ENCODE measurements at places on chromosomes 3 and 15.

DNA sequence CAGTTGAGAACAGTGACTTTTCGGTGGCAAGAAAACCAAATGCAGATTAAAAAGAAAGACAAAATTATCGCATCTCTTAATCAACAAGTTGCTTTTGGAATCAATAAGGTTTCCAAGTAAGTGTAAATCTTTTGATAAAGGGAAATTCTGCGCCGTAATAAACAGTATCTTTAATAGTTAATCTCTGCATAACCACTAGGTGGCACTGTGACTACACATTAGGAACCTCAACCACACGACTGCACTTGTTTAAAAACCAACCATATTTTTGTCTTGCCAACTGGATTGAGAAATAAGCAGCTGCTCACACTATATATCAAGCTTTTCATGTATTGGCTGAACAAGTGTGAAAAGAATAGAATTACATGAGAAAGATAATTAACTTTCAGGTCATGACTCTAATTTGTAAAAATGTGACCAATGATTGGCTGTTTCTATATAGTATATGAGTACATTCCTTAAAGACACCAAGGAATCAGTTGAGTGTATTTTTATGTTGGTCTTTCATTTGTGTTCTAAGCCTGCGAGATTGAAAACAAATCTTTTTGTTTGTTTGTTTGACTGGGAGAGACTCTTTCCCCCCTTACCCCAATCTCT is 72.7 kb downstream of the DZIP3 start:
- DNase-seq, result peak; percentile 83

DNA sequence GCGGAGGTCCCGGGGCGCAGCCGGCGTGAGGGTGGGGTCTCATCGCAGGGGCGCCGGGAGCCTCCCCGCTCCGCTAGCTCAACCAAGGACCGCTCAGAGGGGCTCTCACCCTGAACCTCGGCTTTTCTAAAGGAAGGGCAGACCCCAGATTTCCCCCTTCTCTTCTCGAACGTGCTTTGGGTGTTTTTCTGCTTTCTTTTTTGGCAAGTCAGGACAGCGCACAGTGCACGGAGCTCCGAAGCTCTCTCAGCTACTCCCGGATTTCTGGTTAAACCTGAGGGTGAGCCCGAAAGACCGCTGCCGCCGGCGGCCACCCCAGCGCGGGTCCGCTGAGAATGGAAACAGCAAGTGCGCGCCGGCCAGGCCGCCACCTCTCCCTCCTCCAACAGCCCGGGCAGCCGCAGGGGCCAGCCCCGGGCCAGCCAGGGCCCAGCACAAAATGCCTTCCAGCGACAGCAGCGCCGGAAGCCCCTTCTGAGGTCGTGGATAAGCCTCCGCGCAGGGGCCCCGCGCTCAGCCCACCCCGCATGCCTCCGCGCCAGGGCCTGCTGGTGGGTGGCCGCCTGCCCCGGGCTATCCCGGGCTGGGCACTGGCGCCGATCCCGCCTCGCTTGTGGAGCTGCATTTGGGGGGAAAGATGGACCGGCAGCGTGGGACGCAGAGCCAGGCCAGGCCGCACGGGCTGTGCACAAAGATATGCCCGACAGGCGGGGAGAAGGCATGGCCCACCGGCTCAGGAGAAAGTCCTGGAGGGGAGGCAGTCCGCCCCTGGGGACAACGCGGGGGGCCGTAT is 8.2 kb upstream of the OCA2 start:
- DNase-seq, result no peak

DNA sequence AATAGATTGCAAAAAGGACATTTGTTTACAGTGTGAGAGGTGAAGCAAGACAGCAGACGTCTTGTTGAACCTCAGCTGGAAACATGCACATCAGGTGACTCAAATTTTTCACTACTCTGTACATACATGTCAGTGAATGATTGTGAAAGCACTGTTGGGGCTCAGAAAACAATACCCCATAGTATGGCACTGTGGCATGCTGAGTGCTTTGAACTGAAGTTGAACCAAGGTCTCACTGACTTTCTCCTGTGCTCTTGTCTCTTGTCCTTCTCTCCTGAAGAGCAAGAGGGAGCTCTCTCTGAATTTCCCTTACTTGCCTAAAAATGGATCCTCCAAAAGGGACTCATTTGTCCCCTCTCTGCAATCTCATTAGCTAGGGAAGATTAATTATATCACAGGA is 24.5 kb upstream of the NEDD4 start:
- no peak for DNase-seq

GRCh38 chr3:178406206-178406605 is 130.0 kb upstream of the KCNMB2 start:
- DNase-seq, result no peak

GRCh38 chr3:188860147-188860546 is 311.6 kb upstream of the TPRG1 start:
- DNase-seq, result no peak

DNA sequence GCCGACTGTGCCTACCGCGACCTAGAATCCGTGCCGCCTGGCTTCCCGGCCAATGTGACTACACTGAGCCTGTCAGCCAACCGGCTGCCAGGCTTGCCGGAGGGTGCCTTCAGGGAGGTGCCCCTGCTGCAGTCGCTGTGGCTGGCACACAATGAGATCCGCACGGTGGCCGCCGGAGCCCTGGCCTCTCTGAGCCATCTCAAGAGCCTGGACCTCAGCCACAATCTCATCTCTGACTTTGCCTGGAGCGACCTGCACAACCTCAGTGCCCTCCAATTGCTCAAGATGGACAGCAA is 1.4 kb downstream of the ISLR start:
- DNase-seq, result no peak

- DNase-seq, result peak; percentile 65
Measured at GRCh38 chr3:192371870-192372400, 355.4 kb downstream of the FGF12 start.

DNA sequence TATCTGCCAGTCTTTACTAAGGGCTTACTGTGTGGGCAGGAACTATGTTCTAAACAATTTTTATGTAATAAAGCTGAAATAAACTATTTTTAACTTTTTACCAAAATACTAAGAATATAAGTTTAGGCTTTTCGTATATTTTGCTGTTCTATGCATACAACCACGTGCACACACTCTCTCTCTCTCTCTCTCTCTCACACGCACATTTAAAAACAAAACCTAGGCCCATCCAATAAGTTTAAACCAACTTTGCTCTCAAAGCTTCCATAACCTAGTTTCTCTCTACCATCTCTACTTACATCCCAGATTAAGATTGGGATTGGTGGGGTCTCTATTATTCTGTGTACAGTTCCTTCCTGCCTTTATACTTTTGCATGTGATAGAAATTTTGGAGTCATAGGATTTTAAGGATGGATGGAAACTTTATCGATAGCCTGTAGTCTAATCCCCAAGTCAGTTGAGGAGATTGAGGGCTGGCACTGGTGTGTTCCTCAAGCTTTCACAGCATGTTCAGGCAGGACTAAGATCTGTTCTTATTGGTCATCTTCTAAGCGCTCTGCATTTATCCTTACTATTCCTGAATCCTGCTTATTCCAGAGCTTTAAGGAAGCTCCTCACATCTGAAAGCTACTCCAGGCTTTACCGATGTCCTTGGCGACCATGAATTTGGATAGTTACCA is 1.8 kb downstream of the GPR171 start:
- DNase-seq, result no peak

DNA sequence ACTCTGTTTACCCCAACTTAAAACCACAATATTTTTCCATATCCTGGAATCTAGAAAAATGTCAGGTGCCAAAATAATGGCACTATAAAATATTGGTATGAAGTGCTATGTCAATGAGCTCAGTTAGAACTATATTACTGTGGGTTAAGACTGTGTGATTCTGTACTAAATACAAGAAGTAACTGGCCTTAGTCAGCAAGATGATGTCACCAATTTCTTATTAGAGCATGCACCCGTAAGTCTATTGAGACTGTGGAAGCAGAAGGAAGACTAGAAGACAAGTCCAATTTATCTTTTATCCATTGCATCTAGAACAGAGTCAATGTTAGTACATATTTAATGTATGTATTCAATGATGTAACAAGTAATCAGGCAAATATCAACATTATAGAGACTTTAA is 25.0 kb downstream of the LRRC58 start:
- no peak for DNase-seq

GRCh38 chr15:37289109-37289765 is 188.9 kb upstream of the MEIS2 start:
- DNase-seq, result peak; percentile 1

GRCh38 chr15:71352125-71352524 is 236.9 kb downstream of the THSD4 start:
- DNase-seq, result no peak

- DNase-seq, result no peak
Measured at GRCh38 chr3:40054568-40055222, 245.3 kb downstream of the MYRIP start.

GRCh38 chr3:170689893-170690660 is 104.2 kb upstream of the SLC7A14 start:
- DNase-seq, result peak; percentile 54

DNA sequence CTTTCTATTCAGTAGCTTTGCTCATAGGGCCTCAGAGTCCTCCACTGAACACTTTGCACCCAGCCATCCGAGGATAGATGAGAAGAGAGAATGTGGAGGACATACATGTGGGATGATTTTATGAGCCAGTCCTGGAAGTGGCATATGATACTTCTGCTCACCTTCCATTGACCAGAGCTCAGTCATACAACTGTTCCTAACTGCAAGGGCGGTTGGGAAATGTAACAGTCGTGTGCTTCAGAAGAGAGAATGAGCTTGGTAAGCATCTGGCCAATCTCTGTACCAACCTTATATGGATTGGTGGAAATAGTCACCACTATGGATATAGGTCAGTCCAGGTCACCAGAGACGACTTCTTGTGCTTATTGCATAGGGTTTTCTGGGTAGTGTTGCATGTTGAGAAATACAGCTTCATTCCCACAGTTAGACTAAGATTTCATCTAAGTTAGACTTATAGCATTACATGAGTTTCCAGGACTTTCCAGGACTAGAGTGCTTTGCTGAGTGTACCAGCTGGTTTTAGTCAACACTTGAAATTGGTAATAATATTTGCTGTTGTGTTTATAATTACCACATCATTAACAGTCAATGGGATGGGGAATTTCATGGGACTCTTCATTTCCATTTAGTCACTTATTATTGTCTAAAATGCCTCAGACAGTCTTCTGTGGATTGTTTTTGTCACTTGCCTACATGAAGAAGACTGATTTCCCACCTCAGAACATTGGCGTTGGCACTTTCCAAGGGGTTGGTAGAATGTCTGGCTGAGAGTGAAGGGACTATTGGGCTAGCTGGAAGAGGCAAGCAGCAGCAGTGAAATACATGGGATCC is 214.5 kb upstream of the ROPN1 start:
- no peak for DNase-seq

DNA sequence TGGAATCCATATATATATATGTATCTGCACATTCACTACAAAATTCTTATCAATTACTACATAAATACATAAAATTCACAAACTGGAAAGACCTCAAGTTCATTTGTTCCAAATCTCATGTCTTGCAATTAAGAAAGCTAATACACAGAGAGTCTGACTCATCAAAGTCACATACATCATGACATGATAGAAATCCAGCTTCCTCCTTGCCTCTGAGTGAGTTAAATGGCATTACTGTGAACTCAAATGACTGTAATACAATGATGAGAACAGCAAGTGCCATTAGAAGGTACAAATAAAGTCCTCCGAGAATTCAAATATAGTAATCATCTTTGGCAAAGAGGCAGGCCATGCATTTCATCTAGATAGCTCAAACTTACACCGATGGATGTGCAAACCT is 55.1 kb upstream of the AGTR1 start:
- DNase-seq, result no peak

All from NCI-H1694 treated with DMSO at 0.1 percent for 48 hours (cell line).